Fibroblast of gingiva (primary cell): ENCODE measurements at places on chromosomes 3 and 15.

- peak; percentile 95 for DNase-seq
Observed at GRCh38 chr3:79297245-79297960, 470.4 kb downstream of the ROBO1 start.

DNA sequence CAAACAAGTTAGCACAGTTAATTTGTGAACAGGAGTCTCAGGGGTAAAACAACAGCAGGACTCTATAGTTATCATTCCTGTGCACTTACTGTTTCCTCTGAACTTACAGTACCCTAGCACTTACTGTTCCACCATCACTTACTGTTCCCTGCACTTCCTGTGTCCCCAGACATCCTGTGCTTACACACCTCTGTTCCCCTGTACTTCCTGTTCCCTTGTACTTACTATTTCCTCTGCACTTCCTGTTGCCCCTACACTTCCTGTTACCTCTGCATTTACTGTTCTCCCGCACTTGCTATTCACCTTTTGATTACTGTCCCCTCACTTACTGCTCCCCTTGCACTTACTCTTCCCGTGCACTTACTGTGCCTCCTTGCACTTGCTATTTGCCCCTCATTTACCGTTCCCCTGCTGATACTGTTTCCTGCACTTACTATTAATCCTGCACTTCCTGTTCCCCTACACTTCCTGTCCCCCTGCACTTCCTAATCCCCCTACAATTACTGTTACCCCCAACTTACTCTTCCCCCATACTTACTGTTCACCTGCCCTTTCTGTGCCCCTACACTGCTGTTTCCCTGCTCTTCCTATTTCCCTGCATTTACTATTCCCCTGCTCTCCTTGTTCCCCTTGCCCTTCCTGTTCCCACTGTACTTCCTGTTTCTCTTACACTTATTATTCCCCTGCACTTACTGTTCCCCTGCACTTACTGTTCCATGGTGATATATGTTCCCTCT, 30.3 kb downstream of the TPRA1 start:
- no peak for DNase-seq

GRCh38 chr3:174505266-174505665, 353.9 kb upstream of the NAALADL2 start:
- no peak for DNase-seq

GRCh38 chr3:19645093-19645492, 288.9 kb downstream of the EFHB start:
- no peak for DNase-seq

GRCh38 chr3:111227216-111227615, 155.6 kb downstream of the NECTIN3 start:
- DNase-seq = peak; percentile 57

- DNase-seq = no peak
Observed at GRCh38 chr3:55119268-55119667, 191.4 kb upstream of the LRTM1 start.

- peak; percentile 54 for DNase-seq
Observed at GRCh38 chr15:43769584-43770228, 7.1 kb downstream of the ELL3 start.

DNA sequence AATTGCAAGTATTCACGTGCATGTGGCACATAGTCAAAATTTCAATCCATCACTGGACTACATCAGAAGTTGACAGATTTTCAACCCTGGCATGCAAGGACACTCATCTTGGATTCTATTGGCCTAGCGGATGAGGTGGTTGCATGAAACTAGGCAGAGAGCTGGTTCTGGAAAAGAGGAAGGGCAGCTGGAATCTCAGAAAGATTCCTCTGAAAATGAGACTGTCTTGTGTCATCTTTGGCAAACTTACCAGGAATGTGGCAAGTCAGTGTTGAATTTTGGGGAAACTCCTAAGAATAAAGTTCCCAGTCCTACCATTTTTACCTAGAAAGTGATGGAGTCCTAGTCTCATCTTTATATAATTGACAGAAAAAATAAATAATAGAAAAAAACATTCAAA, 384.3 kb upstream of the NR2F2 start:
- peak; percentile 17 for DNase-seq

DNA sequence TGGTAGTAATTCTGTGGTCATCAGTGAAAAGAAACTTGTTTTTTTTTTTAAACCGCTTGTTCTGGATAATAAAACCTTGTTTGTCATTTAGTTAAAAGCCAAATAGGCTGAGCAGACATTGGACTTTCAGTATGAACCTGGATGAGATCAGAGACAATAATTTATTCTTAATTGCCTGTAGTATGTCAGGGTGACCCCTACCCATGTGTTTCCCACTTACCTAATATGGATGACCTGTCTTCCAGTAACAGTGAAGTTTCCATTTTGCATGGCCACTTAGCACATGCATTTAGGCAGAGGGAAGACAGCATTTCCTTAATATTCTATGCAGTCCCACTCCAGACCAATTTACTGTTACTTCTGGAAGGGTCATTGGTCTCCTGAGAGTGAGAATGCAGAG, 87.6 kb upstream of the CFAP20DC start:
- no peak for DNase-seq

DNA sequence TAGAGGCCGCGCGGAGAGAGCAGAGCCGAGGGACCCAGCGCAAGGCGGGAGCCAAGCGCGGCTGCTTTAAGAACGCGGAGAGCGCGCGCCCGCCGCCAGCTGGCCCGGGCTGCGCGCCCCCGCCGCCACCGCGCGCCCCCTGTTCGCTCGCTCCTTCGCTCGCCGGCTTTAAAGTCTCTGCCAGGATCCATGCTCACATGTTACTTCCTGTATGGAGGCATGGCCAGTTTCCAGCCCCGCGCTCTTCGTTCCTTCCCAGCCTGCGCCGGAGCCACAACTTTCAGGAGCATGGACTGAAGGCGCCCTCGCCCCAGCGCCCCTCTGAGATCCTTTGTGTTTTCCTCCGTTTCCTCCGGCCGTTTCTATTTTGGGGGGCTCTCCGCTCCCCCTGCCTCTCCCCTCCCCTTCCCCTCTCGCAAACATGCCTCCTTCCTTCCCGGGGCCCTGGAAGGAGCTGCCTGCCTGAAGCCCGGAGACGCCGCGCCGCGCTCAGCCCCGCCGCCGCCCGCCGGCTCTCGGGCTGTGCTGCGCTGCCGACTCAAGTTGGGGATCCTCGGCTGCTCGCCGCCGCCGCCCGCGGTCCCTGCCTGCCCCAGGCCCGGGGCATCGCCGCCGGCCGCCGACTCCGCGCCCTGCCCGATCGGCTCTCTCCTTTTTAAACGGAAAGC, at the start of gene PTPRG:
Gene PTPRG (plus strand): TSS at position 198 of the 668 bp plus-strand sequence. CDS start 717 bp downstream, outside the sequence.
- DNase-seq = peak; percentile 96

- no peak for DNase-seq
Observed at GRCh38 chr3:150623945-150624344, 20.8 kb downstream of the SELENOT start.

DNA sequence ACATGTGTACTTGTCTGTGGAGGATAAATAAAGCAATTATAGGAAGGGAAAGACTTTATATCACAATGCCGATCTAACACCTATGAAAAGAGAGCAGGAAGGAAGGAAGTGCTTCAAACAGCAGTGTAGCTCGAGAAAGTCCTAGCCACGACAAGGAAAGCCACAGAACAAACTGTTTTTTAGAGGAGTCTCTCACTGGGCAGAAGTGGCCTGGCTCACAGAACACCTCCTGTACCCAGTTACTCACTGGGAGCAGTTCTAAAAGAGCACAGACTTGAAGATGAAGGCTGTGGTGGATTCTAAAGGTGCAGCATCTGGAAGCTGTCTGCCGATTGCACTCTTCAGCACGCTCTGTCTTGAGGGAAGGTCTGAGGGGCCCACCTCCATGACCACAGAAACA, 248.8 kb upstream of the ATP11B start:
- no peak for DNase-seq

GRCh38 chr3:65532215-65532614, 506.5 kb downstream of the MAGI1 start:
- no peak for DNase-seq
